ENCODE measurements at places on chromosomes 7 and 10.

- DNase-seq: peak; percentile 52
Measured at GRCh38 chr7:147245274-147245673, 1128.7 kb downstream of the CNTNAP2 start.

DNA sequence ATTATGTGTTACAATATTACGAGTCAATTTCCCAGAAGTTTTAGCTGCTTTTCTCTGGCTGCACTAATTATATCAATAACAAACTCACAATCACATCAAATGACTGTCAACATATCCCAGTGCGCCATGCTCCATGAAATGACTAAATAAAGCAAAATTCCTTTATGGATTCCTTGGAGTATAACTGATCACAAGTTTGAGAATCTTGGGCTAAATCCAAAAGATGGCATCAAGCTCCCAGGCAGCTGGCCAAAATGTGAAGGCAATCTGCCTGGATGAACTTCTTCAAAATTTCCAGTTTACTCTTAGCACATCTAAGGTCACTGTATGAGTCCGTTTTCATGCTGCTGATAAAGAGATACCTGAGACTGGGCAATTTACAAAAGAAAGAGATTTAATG lies 210.8 kb downstream of the CCSER2 start:
- DNase-seq: no peak

DNA sequence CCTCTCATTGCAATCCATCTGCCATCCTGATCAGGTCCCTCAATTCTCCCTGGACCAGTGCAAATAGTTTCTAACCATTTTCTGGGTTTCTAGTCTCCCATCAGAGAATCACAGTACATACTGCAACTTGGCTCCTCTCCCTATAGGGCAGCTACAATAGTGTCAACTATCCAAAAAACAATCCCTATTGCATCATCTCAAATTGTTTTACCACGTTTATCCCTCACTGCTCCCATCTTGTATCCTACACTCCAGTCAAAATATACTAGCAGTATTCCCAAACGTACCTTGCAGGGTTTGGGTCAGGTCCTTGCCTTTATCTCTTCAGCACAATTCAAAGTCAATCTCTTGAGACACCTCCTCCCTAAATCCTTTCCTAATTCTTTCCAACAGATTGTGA lies 23.6 kb downstream of the ASB15 start:
- no peak for DNase-seq

DNA sequence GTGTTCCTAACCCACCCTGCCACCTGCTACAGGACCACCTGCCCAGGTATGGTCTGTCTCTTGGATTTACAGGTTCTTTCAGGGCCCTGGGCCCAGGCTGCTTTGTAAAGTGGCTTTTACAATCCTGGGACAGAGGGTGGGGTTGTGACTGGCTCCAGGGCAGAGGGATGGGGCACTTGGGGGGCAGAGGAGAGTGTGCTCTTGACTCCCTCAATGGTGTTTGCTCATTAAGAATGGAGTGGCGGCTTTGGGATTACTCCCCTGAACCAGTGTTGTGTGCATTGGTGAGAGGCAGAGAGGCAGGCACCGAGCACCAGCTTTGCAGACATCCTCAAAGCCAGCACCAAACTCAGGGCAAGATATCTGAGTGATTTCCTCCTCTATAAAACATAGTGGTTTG lies 43.5 kb downstream of the VWA2 start:
- DNase-seq: no peak
